ENCODE measurements at places on chromosomes 6 and 20. TPM values are rescaled to one million over a fixed set of nuclear protein-coding genes. Genes with fewer than 3 reads are reported as not detected.

Gene RBPJL
- not detected for total RNA-seq

Gene SLC22A3
- total RNA-seq = not detected

Gene ZC2HC1B
- total RNA-seq = not detected

Gene TINAG
- total RNA-seq = not detected

Gene GMPR
- total RNA-seq = 3.9 TPM

Gene SUMO4
- total RNA-seq = 9.0 TPM

Gene GLP1R
- total RNA-seq = not detected

GRCh38 chr6:110654096-110654820 lies 161.0 kb downstream of the CDK19 start:
- no peak overlapping the region for H3K27ac ChIP-seq
- no peak for DNase-seq
- no peaks in the 10 kb centered on the region for H3K36me3 ChIP-seq
- H3K4me1 ChIP-seq = no peaks in the 10 kb centered on the region
- H3K27me3 ChIP-seq = no peaks in the 10 kb centered on the region

- H3K36me3 ChIP-seq = peaks cover 9% of the 10 kb centered on the region
- no peak overlapping the region for H3K27ac ChIP-seq
- H3K4me3 ChIP-seq = no peak overlapping the region
- H3K27me3 ChIP-seq = no peaks in the 10 kb centered on the region
- H3K4me1 ChIP-seq = peaks cover 18% of the 10 kb centered on the region
Observed at GRCh38 chr20:62800314-62801259, 4.0 kb upstream of the OGFR start.

- H3K27me3 ChIP-seq = no peaks in the 10 kb centered on the region
- H3K4me3 ChIP-seq = no peak overlapping the region
- no peaks in the 10 kb centered on the region for H3K4me1 ChIP-seq
- H3K36me3 ChIP-seq = no peaks in the 10 kb centered on the region
Observed at GRCh38 chr20:22307409-22307808, 277.0 kb downstream of the FOXA2 start.

DNA sequence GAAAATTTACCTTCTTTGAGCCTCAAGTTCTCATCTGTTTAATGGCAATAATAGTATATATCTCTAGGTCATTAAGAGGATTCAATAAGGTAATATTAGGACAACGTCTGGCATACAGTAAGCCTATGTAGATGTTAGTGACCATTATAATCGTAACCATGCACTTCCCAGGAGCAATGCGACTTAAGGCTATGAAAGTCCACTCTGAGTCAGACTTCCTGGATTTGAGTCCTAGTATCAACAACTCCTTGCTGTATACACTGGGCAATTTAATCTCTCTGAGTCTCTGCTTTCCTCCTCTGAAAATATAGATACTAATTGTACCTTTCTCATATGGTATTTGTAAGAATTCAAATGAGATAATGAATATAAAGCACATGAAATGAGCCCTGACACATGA lies 168.1 kb upstream of the HDDC2 start:
- no peak overlapping the region for H3K4me3 ChIP-seq
- no peak overlapping the region for H3K27ac ChIP-seq
- DNase-seq = no peak
- peaks cover under 1% of the 10 kb centered on the region for H3K36me3 ChIP-seq
- no peaks in the 10 kb centered on the region for H3K4me1 ChIP-seq

DNA sequence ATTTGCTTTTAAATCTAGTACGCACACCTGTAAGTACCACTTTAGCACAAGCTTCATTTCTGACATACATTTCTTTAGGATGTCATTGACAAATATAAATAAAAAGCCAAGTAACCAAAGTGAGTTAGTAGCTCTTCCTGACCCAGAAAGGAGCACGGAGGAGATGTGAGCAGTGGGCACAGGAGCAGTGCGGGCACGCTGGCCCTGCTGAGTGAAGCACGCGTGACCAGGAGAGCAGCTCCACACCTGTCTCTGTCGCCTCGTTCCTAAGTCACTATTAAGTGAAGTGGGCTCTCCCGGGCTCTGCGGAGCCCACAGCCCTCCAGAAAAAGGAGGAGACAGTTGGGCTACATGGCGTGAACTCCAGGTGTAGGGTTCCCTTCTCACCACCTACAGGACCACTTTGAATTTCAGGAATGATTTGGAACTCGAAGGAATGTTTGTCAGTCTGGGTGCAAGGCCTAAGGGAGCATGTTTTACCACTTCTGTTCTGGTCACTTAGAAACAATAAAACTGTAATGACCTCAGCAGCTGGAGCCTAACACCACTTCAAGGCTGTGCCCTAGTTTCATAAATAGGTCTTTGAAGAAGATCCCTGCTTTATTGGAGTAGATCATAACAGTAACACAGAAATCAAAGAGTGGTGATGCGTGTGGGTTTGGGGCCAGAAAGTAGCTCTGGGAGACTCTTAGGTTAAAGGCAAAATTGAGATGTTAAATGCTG lies 95.9 kb downstream of the FAM120B start:
- H3K27ac ChIP-seq = no peak overlapping the region
- H3K4me3 ChIP-seq = no peak overlapping the region
- DNase-seq = no peak
- H3K27me3 ChIP-seq = no peaks in the 10 kb centered on the region

DNA sequence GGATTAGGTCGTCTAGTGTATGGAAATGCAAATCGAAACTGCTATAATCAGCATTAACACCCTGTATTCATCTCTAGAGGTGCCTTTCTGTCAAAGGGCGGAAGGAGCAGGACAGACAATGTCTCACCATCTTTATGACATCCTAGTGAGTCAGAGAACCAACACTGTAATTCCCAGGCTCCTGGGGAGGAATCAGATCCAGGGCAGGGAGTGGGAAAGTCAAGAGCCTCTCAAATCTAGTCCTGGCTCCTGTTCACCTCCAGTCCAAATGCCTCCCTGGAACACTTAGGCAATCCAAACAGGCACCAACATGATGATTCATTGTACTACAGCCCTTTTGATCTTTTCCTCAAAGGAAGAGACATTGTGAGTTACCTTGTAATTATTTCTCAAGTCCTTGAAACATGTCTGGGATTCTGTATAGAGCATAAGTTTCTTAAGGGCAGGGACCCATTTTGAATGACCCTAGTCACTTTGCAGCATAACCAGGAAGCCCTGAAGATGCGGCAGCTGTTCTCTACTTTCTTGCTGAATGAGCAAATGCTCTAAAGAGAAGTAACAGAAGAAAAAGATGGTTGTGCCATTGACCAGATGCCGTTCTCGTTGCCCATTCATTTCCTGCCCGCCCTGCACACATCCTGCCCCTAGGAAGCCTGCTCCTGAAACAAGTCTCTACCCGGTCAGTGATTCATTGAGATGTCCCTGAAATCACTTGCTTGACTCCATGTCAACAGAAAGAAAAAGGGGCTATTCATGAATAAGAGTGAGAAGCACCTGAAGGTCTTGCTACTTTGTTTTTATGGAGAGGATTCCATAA lies 112.8 kb upstream of the JARID2 start:
- H3K27ac ChIP-seq = peak overlapping the region; percentile 22
- no peaks in the 10 kb centered on the region for H3K36me3 ChIP-seq
- peaks cover 29% of the 10 kb centered on the region for H3K4me1 ChIP-seq
- H3K4me3 ChIP-seq = no peak overlapping the region
- no peaks in the 10 kb centered on the region for H3K27me3 ChIP-seq

DNA sequence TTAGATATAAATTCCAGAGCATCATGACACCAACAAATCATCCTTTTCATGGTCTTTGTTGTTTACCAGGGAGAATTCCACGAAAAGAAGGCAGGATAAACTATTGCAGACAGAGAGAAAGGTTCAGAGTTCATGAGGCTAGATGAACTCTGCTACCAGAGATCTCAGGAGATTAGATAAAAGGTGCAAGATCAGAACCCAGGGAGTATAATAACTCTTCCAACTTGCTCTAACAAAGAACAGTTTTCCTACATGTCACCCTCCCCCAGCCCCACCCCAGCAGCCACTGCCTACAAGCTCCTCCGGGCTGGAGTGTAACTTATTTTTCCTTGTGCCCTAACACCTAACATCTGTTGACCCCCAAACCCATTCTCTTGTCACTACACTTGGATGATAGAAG lies 13.9 kb upstream of the CITED2 start:
- no peaks in the 10 kb centered on the region for H3K36me3 ChIP-seq
- no peak overlapping the region for H3K4me3 ChIP-seq
- H3K27ac ChIP-seq = no peak overlapping the region
- H3K4me1 ChIP-seq = no peaks in the 10 kb centered on the region
- H3K27me3 ChIP-seq = no peaks in the 10 kb centered on the region

GRCh38 chr20:42530855-42531448 lies 658.8 kb downstream of the PTPRT start:
- H3K4me3 ChIP-seq = no peak overlapping the region
- no peak for DNase-seq
- no peaks in the 10 kb centered on the region for H3K27me3 ChIP-seq
- no peaks in the 10 kb centered on the region for H3K36me3 ChIP-seq
- no peak overlapping the region for H3K27ac ChIP-seq

DNA sequence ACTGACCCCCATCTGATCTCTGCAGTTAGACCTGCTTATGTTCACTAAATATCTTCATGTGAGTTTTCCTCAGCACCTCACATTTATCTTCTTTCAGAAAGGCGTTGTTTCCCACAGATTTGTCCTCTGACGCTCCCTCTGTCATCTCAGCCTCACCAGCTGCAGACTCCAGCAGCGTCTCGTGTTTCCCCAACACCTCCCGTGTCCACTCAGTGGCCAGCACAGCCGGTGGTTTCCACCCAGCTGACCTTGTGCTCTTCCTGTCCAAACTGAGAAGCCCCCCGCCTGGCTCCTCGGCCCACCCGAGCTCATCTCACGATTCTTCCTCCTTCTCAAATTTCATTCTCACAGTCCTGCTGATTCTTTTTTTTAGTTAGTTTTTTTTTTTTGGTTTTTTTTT lies 12.5 kb downstream of the ERMARD start:
- H3K27me3 ChIP-seq = no peaks in the 10 kb centered on the region
- no peak overlapping the region for H3K4me3 ChIP-seq
- peaks cover 22% of the 10 kb centered on the region for H3K36me3 ChIP-seq
- H3K27ac ChIP-seq = no peak overlapping the region

DNA sequence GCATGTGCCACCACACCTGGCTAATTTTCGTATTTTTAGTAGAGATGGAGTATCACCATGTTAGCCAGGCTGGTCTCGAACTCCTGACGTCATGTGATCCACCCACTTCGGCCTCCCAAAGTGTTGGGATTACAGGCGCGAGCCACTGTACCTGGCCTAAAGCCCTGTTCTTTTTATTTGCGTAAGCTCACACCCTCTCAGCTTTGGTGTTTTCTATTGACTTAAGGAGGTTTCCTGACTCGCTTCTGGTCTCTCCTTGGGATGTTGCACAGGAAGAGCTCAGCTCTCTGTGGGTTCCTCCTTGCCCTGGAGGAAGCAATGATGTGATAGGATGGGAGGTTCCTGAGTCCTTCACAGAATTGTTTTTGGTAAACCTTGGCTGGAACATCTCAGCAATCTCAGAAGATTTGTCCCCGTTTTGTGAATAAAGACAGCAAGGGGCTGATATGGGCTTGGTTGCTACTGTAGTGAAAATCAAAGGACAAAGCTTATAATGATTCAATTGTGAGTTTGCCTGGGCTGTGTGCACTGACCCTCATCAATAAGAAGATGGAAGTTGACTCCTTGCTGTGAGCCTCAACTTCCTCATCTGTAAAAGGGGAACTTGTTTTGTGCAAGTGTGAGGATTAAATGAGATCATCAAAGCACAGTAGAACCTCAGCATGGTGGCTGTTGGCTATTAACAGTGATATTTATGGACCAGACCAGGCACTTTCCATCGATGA lies 27.0 kb downstream of the TOX2 start:
- H3K27ac ChIP-seq = peak overlapping the region; percentile 85
- H3K4me1 ChIP-seq = peaks cover 43% of the 10 kb centered on the region
- peaks cover 44% of the 10 kb centered on the region for H3K27me3 ChIP-seq
- DNase-seq = no peak
- no peaks in the 10 kb centered on the region for H3K36me3 ChIP-seq
- H3K4me3 ChIP-seq = peak overlapping the region; percentile 64

DNA sequence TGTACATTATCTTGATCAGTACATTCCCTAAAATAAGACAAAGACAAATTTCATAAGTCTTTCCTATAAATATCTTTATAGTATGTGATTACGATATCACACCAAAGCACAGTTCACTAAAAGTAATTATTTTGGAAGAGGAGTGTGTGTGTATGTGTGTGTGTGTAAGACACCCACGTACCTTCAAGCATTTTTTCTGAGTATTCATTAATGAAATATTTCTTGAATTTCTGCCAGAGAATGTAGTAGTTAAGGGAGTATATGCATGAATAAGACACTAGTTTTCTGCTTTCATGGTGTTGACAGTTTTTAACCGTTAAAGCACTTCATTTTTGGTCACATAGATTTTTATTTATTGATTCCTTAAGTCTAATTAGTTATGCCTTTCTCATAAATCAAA lies 36.8 kb downstream of the MANEA start:
- no peak overlapping the region for H3K4me3 ChIP-seq
- H3K27me3 ChIP-seq = peaks cover 14% of the 10 kb centered on the region

DNA sequence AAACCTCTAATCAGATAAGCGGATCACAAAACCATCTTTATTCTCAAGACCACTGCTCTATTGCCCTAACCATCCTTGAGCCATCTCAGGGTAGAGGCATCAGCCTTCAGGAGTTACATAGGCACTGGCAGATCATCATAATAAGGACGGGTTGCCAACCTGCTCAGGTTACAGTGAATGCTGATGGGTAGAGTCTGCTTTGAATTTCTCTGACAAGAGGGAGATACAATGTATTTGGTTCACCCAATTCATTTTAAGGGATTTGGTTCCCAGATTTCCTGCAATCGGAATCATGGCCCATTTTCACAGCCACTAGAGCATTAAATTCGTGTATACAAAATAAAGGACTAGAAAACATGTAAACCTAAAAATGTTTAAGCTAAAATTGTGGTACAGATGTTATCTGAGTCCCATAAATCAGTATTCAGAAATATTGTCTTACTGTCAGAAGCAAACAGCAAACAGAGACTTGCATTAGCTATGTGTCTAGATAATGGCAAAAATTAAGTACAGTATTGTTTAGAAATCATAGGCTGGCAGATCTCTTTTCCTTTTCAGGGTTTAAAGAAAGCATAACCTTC lies 41.9 kb upstream of the TMEM170B start:
- no peaks in the 10 kb centered on the region for H3K4me1 ChIP-seq
- no peak overlapping the region for H3K4me3 ChIP-seq
- DNase-seq = no peak
- H3K36me3 ChIP-seq = no peaks in the 10 kb centered on the region

GRCh38 chr20:32358632-32358882 lies 426 bp downstream of the ASXL1 start:
- H3K36me3 ChIP-seq = peaks cover 14% of the 10 kb centered on the region
- peak overlapping the region; percentile 96 for H3K27ac ChIP-seq
- peak overlapping the region; percentile 98 for H3K4me3 ChIP-seq
- no peak for DNase-seq

GRCh38 chr6:55566036-55566710 lies 12.8 kb downstream of the HMGCLL1 start:
- H3K27ac ChIP-seq = no peak overlapping the region
- no peaks in the 10 kb centered on the region for H3K27me3 ChIP-seq
- DNase-seq = no peak
- peaks cover 6% of the 10 kb centered on the region for H3K36me3 ChIP-seq
- no peak overlapping the region for H3K4me3 ChIP-seq
